ENCODE measurements at places on chromosomes 16 and 17.
A peak's percentile ranks its signal among the peaks of the same experiment; 100 is the strongest.

DNA sequence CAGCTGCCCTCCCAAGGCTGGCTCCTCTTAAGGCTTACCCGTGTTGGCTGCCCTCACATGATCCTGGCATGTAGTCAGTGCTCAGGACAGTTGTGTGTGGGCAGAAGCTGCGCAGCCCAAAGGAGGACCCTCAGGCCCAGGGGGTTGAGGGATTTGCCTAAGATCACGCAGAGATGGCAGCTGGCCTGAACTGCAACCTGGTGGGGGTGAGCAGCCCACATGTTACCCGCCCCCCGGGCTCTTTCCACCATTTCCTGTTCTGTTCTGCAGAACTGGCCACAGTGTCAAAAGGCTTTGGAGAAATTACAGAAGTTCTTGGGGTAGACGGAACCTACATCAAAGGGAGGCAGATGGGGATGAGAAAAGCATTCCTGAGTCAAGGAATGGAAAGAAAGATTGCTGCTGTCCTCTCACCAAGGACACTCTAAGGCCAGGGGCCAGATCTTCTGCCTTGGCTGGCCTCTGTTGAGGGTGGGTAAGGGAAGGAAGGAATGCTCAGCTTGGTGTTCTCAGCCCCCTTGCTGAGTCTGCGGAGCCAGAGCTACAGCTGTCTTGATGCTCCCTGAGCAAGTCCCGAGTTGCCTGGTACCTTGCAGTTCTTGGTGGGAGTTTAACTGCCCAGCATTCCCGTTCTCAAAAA lies 53.0 kb downstream of the EPN2 start:
- H3K27me3 ChIP-seq, result no peaks in the 10 kb centered on the region
- peaks cover 22% of the 10 kb centered on the region for H3K36me3 ChIP-seq
- H3K4me1 ChIP-seq, result no peaks in the 10 kb centered on the region
- no peak overlapping the region for H3K4me3 ChIP-seq
- H3K27ac ChIP-seq, result no peak overlapping the region

DNA sequence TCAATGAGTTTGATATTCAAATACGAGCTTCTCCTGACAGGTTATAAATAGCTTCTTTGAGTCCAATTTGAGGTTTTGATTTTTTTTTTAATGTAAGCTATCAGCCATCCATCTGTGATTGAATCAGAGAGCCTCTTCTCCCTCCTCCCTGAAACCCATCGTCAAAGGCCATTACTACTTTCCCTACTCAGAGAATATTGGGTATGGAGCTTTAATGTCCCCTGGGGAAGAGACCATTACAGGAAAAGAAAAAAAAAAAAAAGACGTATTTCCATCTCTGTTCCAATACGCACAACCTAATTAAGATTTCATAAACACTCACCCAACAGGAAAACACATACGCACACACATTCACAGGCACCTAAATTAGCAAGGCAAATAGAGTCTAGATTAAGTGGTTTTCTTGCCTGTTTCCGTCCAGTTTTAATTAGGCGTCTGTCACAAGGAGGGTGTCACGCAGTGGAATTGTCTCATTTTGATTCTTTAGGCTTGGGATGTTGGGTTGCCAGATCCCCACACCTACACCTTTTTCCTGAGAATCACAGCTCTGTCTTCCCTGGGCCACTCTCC lies 194.3 kb upstream of the RPL38 start:
- DNase-seq, result no peak
- H3K4me3 ChIP-seq, result no peak overlapping the region
- H3K4me1 ChIP-seq, result no peaks in the 10 kb centered on the region
- H3K27me3 ChIP-seq, result peaks cover 94% of the 10 kb centered on the region

GRCh38 chr17:78343543-78344201 lies 16.2 kb downstream of the SOCS3 start:
- peak overlapping the region; percentile 50 for H3K27ac ChIP-seq
- H3K27me3 ChIP-seq, result no peaks in the 10 kb centered on the region
- peak overlapping the region; percentile 63 for H3K4me3 ChIP-seq
- H3K4me1 ChIP-seq, result peaks cover 31% of the 10 kb centered on the region

GRCh38 chr16:21663889-21664647 lies at the start of gene OTOA:
Gene OTOA, plus strand, starts transcription at chr16:21663968. Its CDS starts 14,547 bp downstream, at chr16:21678515.
- no peak within 1 kb of the TSS for H3K27ac ChIP-seq
- no peaks in the 10 kb centered on the region for H3K4me1 ChIP-seq
- no peaks in the 10 kb centered on the region for H3K27me3 ChIP-seq
- DNase-seq, result no peak
- H3K36me3 ChIP-seq, result peaks cover 4% of the 10 kb centered on the region

- H3K4me3 ChIP-seq, result no peak overlapping the region
- H3K4me1 ChIP-seq, result no peaks in the 10 kb centered on the region
- H3K36me3 ChIP-seq, result no peaks in the 10 kb centered on the region
- no peak overlapping the region for H3K27ac ChIP-seq
Measured at GRCh38 chr16:62363501-62363900, 327.3 kb upstream of the CDH8 start.
